ENCODE measurements at places on chromosomes 12 and 14.

GRCh38 chr14:40347675-40348074, 915.4 kb upstream of the FBXO33 start:
- DNase-seq = no peak

- DNase-seq = no peak
Observed at GRCh38 chr12:94659346-94659930, 9.1 kb upstream of the TMCC3 start.

DNA sequence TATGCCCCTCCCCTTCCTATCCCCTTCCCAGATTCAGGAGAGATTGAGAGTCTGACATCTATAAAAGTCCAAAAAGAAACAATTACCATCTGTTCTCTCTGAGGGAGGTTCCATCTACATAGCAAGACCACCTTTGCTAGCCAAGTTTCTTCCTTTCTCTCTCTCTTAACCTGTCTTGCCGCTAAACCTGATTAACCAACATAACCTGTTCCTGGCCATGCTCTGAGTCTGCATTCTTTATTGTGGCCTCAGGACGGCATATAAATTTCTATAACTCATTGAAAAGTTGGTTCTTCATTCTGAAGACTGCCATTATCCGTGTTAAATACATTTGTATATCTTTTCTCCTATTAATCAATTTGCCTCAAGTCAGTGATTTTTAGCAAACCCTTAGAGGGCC, 594.0 kb downstream of the KCNH5 start:
- no peak for DNase-seq

GRCh38 chr14:93619176-93619793, 169.0 kb downstream of the PRIMA1 start:
- peak; percentile 58 for DNase-seq
